CD4-positive, alpha-beta T cell treated with Interleukin-4 for 4 hours (primary cell): ENCODE measurements at places on chromosomes 16 and 17.
A peak's percentile ranks its signal among the peaks of the same experiment; 100 is the strongest.

GRCh38 chr17:6749519-6749918, 6.3 kb upstream of the XAF1 start:
- DNase-seq: peak; percentile 18

GRCh38 chr16:69554495-69554894, 11.3 kb upstream of the NFAT5 start:
- DNase-seq: no peak

GRCh38 chr17:11944587-11944986, 52.7 kb downstream of the ZNF18 start:
- DNase-seq: no peak

- DNase-seq: no peak
Measured at GRCh38 chr17:2547176-2547575, 35.5 kb upstream of the METTL16 start.

DNA sequence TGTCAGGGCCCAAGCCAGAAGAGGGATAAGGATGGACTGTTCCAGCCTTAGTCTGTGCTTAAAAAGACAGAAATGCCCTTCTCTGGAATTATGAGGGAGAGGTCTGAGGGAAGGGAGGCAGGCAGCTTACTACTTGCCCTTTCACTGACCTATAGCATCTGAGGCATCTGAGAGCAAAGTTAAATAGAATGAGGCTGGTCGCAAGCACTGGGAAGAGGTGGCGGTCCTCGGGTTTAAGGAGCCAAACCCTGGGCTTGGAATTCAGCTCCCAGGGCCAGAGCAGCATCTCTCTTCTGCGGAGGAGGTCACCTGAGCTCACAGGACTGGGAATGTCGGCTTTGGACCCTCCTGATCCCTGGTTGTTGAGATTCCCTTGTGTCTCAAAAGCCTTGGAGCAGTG, 3.1 kb upstream of the LIMD2 start:
- no peak for DNase-seq

DNA sequence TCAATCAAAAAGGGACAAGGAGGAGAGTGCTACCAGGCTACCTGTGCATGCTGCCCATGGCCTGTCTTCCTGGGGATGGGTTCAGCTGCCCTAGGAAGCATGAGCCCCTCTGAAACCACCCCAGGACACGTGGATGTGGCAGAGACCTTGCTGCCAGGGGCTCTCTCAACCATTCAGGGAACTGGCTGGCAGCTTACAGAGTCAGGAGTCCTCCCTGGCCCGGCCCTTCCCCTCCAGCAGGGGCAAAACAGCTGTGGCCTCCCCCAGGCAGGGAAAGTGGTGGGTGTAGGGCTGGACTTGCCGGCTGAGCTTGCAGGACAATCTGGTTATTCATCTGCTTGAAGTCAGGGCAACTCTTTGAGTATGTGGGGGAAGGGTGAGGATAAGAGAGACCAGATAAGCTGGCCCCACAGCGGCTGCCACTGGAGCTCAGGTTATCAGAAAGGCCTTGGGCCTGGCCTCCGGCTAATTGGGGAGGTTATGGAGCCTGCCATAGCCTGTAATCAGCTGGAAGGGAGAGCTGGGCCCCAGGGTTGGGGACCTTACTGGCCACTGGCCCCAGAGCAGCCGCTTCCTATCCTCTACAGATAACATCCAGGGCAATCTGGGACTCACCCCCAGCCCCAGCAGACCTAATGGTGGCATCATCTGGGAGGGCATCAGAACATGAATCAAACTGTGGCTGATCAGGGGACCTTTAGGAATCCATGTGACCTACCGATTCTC, 5.6 kb upstream of the TBX2 start:
- no peak for DNase-seq

- DNase-seq: no peak
Measured at GRCh38 chr16:9843424-9844018, 338.7 kb downstream of the GRIN2A start.

DNA sequence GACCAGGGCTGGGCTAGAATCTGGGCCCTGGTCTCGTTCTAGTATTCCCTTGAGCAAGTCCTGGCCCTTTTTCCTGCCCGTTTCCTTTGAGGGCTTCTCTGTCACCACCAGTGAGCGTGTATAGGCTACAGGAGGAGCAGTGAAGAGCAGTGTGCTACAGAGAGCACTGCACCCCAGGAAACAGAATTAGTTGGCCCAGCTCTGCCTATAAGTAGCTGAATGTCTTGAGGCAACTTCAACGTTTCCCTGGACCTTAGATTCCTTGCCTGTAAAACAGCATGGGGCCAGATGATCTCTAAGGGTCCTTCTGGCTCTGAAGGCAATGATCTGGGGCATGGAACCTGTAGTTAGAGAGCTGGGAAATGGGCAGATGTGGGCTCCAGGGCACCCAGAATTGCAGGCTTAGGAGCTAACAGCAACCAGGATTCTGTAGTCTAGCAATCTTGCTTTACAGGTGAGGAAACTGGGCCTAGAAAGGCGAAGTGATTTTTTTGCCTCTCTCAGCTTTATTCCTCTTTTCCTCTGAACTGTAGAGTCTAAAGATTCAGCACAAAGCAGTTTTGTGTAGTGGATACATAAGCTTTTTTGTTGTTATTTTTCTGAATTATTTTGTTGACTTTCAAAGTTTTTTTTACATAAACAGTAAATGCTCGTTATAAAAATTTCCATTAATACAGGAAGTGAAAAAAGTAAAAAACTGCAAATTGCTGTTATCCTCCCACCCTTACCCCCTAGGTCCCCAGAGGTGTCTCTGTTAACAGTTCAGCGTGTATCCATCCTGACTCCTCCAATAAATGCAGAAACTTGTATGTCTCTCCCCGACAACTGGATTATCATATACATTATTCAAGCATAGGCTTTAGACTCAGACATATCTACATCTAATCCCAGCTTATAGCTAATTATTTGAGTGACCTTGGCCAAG, 1.7 kb upstream of the MYL4 start:
- no peak for DNase-seq

DNA sequence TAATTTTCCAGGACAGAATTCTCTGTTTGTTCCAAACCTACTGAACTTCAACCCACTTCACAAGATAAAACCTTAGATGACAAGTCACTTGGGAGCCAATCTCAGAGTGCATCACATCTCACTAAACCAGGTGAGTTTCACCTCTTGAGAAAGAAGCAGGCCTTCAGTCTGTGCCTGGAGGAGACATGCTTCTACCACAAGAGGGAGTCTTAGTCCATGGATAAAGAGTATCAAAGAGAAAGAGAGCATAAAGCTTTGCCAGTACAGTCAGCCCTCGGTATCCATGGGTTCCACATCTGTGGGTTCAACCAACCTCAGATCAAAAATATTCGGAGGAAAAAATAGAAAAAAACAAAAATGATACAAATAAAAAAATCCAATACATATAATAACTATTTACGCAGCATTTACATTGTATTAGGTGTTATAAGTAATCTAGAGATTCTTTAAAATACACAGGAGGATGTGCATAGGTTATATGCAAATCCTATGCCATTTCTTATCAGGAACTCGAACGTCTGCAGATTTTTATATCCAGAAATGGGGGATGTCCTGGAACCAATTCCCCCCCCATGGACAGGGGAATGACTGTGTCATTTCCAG, 37.7 kb downstream of the DUSP14 start:
- DNase-seq: peak; percentile 43

DNA sequence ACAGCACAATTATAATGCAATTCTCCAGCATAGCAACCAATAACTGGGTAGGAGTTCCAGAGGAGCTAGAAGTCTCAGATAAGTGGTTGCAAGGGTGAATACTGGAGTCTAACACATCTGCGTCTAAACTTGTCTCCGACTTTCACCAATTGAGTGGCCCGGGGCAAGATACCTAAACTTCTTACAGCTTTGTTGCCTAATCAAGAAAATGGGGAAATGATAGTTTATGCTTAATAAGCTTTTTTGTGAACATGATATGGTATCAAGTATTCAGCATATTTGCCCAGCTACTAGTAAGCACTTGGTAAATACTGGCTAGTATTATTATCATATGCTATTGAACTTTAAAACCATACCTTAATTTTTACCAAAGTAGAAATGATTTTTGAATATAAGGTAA, 183.5 kb downstream of the KCNJ2 start:
- DNase-seq: no peak

DNA sequence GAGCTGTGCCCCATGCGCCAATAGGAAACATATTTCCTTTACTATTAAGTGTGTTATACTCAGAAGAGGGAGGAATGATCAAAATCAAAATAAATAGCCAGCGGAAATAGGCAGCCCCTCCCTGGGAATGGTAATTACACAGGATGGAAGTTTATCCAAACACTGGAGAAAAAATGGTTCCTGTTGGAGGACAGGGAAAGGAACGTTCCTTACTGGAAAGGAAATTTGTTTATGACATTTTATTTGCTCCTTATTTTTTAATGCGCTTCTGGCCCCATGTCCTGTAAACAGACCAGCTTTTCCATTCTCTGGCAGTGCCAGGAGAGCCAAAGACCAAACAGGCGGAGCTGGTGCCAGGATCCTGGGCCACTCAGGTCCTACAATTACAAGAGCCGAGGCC, 273.7 kb downstream of the SOX9 start:
- DNase-seq: no peak

DNA sequence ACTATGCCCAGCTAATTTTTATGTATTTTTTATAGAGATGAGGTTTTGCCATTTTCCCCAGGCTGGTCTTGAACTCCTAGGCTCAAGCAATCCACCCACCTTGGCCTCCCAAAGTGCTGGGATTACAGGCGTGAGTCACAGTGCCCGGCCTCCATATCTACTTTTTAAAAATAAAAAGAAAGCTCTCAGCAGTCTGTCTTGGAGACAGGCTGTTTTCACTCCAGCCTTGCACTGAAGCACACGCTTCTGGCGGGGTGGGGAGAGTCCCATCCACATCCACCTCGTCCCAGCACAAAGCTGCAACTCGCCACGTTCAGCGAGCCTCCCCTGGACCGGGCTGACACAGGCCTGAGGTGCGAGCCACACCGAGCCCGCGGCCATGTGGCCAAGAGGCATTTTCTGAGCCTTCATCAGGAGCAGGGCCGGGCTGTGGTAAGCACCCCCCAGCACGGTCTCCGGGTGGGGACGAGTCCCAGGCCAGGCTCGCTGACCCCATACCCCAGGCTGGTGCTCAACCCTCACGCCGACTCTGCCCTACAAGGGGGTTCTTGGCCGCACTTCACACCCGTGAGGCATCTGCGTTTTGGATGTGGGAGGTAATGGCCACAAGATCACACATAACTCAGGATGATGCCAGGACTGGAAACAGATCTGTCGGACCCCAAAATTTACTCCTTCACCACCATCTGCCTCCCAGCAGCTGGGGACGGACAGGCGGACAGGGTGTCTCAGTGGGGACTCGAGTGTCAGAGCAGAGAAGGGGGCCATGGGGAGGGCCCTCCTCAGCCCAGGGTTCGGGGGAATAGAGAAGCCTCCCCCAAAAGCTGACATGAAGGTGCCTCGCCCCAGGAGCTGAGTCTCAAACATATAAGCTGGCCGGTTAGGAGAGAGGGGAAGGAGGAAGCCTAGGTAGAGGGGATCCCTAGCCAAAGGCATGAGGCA, 28.6 kb downstream of the TBC1D16 start:
- no peak for DNase-seq

GRCh38 chr16:49414671-49415070, 41.1 kb downstream of the C16orf78 start:
- no peak for DNase-seq

- DNase-seq: no peak
Measured at GRCh38 chr17:78256707-78257591, 25.5 kb downstream of the TMEM235 start.

DNA sequence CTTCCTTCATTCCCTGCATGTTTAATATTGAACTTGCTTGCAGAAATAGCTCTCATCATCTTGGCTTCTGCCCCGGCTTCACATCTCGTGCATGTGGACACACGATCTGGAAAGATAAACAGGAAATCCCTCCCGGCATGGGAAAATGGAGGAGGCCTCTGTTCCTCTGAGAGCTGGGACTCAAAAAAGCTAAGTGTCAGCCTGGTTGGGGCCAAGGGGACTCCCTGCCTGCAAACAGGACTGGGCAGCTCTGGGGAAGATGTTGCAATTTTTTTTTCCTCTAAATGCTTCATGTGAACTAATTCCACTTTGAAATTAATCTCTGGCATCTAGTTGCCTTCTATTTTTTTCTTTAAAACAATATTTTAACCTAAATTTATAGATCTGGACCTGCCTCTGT, 24.8 kb downstream of the ITPRIPL2 start:
- no peak for DNase-seq

GRCh38 chr16:29943846-29944799, 17.8 kb upstream of the TMEM219 start:
- no peak for DNase-seq

DNA sequence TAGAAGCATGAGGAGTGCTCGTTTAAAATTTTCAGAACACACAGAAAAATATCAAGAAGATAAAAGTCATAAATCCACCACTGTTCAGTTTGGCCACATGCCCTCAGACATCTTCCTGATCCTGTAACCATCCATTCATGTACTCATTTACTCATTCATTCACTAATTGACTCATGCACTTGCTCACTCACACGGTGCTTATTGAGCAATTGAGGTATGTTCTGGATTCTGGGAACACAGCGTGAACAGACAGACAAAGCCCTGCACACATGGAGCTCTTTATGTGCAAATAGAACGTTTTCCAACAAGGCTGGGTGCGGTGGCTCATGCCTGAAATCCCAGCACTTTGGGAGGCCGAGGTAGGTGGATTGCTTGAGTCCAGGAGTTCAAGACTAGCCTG, 10.2 kb upstream of the NATD1 start:
- no peak for DNase-seq

DNA sequence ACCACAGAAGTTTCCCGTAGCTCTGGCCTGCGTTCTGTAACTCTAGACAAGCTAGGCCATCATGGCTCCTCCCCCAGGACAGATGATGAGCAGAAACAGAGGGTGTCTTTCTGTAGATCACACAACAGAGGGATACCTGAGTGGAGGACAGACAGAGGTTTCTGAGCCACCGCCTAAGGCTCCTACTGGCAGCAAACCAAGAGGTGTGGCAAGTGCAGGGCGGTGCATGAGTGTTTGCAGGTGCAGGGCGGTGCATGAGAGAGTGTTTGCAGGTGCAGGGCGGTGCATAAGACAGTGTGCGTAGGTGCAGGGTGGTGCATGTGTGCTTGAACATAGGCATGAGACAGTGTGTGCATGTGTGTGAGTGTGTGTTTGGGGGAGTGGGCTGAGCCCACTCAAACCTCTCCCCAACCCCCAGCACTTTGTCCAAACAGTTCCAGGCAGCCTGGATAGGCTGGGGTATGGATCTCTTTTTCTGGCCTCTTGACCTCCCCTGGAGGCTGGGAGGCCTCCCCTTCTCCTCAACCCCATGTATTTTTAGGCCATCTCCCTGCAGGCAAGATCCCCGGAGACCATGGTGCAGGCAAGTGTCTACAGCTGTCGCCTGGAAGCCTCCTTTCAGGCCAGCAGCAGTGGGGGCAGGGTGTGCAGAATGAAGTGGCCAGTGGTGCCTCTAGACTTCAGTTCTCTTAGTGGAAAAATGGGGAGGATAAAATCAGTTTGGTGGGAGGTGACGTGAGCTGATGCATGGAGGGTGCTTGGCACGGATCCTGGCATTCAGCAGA, 53.4 kb upstream of the CBX4 start:
- DNase-seq: no peak

DNA sequence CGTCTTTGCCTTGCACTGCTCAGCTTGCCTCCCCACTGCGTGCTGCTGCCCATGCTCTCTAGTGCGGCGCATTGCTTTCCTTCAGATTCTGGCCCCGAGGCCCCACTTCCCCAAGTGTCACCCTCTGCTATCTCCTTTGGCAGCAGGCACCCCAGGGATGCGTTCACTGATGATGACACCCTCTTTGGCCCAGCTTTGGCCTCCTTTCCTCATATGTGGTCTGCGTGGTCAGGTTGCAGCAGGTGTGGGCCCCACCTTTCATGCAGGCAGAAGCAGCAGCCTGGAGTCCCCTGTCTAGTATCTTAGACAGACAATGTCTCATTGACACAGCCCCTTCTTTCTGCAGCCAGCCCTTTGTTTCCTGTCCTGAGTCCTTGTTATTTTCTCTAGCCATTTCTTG, 4.8 kb upstream of the CCL3 start:
- DNase-seq: no peak
